ENCODE measurements at places on chromosomes 11 and 22.

GRCh38 chr11:117817368-117818040 is 7.0 kb downstream of the FXYD2 start:
- DNase-seq, result peak; percentile 89

GRCh38 chr22:41146573-41146972 is 54.2 kb downstream of the EP300 start:
- peak; percentile 5 for DNase-seq

DNA sequence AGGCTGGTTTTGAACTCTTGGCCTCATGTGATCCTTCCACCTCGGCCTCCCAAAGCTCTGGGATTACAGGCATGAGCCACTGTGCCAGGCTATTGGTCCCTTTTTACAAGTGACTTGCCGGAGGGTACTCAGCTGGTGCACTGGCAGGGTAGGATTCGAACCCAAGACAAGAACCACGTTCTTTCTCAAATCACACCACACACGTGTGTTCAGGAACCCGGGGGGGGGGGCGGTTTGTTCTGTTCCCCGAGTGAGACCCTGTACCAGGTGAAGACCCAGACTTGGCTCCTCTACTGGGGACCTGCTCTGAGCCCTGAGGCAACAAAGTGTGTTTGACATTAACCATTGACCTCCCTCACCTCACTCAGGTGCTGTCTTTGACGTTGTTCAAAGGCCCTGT is 3.8 kb upstream of the YWHAH start:
- no peak for DNase-seq

- no peak for DNase-seq
Measured at GRCh38 chr11:36002196-36002595, 58.3 kb downstream of the LDLRAD3 start.

GRCh38 chr11:34986883-34987520 is 70.6 kb downstream of the PDHX start:
- DNase-seq, result no peak

- DNase-seq, result no peak
Measured at GRCh38 chr22:29450222-29450621, 11.8 kb downstream of the RFPL1 start.

DNA sequence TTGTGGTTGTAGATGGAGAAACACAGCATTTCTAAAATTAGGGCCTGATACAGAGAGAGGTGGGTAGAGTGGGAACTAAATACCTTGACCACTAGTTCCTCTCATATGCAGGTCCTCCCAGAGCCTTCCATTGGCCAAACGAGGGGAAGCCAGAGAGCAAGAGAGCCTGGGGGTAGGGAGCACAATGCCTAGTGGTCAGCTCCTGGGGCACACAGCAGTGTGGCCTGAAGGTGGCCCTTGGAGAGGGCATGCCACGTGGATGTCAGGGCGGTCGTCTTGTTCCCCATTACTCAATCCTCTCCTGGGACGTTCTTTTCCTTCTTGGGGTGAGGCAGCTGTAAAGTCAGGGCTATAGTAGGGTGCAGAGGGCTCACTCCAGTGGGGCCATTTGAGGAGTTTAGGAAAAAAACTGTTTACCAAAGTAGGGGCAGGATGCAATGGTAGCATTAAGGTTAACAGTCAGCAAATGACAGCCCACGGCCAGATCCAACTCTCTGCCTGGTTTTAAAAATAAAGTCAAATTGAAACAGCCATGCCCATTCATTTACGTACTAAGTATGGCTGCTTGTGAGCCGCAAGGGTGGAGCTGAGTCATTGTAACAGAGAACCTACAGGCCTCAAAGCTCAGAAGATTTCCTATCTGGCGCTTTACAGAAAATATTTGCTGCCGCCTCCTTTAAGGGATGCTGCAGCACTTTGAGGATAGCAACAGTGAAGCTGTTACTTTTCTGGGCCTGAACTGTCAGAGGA is 7.6 kb downstream of the MYO18B start:
- peak; percentile 88 for DNase-seq

GRCh38 chr22:19719488-19720021 is 3.8 kb upstream of the GP1BB start:
- no peak for DNase-seq

DNA sequence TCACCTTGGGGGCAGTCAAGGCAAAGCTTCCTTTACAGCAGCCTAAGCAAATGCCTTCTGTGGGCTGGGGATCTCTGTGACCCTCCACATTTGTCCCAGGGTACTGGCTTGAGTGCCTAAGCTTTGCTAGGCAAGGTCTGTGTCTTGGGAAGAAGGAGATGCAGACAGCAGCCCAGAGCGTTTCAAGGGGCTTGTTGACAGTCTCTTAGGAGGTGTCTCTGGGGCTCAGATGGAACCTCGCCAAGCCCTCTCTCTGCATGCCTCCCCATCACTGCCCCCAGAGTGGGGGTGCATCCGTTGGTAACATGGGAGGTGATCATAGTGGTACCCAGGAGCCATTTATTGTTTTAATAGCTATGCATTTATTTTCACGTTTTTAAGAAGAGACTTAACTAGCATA is 29.1 kb upstream of the TMPRSS4 start:
- no peak for DNase-seq

DNA sequence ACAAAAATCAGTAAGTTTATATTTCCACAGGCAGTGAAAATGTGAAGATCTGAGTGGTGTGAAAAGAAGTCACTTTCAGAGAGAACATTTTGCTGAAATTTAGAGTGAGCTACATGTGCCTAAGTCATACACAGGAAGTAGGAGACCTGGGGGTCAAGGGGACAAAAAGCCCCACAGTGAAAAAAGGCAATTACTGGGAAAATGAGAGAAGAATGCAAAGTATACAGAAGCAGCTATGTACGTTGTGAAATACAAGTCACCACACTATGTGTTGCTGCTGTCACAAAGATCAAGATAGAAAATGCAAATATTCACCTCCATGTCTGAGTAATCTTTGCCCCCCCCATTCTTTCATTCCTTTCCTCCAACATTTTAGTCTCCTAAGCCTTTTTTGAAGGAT is 21.6 kb upstream of the SESN3 start:
- peak; percentile 21 for DNase-seq

DNA sequence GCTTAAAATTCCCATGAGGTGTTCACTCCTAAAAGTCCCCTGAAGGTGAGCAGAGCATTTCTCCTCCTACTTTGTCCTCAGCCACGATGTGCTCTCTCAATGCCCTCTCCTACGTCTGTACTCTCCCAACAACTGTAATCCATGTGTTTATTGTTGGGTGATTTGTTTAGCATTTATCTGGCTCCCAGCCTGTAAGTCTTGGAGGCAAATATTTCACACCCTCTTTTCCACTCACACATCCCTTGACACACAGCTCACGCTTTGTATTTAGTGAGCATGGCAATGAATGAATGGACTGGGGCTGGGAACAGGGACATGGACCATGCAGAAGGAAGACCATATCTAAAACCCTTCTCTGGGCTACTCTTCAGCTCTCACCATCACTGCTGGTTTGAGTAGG is 22.6 kb downstream of the HTR3A start:
- DNase-seq, result no peak

- no peak for DNase-seq
Measured at GRCh38 chr11:26960281-26960680, 33.6 kb upstream of the FIBIN start.

GRCh38 chr11:44840521-44841251 is 110.0 kb downstream of the TP53I11 start:
- DNase-seq, result no peak

DNA sequence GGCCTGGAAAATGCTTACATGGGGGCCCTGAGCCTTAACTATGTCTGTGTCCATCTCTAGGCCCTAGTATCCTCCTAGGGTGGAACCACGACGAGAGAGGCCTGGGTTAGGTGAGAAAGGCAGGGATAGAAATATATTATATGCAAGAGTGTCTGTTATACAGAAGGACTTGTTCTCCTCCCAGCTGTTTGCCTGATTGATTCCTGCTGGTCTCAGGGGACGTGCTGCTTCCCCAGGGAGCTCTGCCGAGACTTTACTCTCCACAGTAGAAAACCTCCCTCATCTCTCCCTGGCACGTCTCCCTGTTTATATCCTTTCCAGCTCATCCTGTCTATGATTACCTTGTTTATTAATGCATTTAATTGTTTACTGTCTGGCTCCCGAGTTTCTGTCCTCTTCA is 132.6 kb downstream of the MIAT start:
- no peak for DNase-seq

GRCh38 chr11:64925536-64926436 is 1.3 kb downstream of the PPP2R5B start:
- DNase-seq, result no peak

- DNase-seq, result no peak
Measured at GRCh38 chr11:24754406-24754805, 257.6 kb downstream of the LUZP2 start.

DNA sequence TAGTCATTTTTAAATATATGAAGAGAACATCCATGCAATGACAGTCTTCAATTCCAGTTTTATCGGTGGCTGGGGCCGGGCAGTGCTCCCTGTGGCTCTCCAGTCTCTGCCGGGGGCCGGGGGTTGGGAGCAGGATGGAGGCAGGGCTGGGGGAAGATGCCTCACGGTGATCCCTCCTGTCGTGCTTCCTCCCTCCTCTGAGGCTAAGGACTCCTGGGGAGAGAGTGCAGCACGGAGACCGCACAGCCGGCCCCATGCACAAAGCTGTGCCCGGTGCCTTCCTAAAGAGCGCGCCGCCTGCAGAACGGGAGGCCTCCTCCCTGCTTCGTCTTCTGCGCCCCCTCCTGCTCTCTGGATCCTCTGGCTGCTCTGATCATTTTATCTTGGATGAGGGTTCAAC is 20.5 kb downstream of the GAL start:
- no peak for DNase-seq

GRCh38 chr11:124176925-124177715 is 6.0 kb upstream of the OR10D3 start:
- no peak for DNase-seq

DNA sequence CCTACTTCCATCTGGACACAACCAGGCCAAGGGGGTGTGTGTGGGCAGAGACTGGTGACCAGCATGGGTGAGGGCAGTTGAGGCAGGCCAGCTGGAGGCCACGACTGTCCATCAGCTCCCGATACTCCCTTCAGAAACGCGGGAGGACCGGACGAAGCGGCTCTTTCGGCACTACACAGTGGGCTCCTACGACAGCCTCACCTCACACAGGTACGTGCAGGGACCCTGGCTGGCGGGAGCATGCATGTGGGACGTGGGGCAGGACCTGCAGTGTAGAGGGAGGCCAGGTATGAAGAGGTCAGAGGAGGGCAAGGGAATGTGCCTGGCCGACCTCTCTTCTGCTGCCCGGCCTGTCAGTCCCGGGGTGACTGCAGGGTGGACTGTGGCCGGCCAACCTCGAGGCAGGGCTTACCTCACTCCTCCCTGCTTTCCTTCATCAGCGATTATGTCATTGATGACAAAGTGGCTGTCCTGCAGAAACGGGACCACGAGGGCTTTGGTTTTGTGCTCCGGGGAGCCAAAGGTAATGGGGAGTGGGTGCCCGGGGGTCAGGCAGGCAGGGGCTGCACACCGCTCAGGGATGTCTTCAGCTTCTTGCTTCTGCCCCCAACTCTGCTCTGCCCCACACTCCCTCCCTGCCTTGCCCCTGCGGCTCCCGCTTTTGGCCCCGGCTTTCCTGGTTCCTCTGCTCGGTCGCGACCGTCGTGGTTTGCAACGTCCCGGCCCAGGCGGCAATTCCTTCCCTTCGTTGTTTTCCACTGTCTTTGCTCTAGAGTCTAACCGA is 31.3 kb downstream of the SHANK3 start:
- DNase-seq, result no peak

- DNase-seq, result no peak
Measured at GRCh38 chr11:106187860-106188456, 110.5 kb downstream of the AASDHPPT start.

DNA sequence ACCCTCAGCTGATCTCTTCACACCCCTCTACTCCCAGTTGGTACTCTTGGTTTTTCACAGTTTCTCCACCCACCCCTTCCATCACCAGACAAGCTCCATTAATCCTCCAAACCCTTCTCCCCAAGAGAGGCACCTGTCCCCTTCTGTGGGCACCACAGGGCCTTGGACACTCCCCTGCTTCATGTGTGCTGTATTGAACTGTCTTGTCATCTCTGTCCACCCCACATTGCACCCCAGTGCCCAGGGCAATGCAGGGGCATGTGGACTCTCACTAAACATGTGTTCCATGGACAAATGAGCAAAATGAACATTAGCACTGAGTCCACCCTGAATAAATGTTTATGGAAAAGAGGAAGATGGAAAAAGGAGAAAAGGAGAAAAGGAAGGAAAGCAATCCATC is 181.4 kb downstream of the BCR start:
- no peak for DNase-seq

DNA sequence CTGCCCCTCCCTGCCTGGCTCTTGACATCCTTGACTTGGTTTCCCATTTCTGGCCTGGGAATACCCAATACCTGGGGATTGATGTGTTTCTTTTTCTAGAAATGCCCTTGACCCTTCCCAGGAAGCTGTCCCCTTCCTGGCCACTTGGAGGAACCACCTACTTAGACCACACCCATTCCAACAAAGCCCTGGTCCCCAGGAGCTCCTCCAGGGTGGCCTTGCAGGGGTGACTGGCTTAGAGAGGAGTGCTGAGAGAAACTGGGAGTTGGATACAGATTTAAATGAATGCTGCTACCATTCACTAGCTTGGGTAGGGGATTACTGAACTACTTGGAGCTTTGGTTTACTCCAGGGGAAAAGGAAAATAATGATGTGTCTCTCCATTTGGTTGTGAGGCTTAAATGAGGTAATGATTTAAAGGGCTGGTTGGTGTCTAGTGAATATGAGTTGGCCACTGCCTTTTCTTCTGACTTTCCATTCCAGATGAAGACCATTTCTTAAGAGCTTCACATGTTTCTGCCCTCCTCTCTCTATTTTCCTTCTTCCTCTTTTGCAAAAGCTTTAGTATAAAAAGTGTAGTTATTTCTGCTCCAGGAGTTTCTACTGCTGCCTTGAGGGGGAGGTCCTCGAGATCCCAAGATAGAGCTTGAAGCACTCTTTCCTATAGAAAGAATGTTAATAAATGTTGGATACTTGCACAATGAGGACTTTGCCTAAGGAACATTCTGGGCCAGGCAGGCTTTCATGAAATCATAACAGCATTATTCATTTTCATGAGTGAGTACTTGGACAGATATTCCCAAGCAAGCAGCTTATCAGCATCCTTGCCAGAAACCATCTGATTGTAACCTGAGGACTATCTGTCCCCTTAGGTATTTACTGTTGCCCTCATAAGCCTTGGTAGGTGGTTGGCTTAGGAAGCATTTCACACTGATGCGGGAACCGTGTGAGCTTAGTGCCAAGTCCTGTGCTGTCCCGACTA is 22.4 kb downstream of the PANX1 start:
- no peak for DNase-seq

- DNase-seq, result no peak
Measured at GRCh38 chr11:19853920-19854319, 141.3 kb downstream of the NAV2 start.

Measured in GM12865 (cell line).